ENCODE measurements at places on chromosomes 6 and 20.

GRCh38 chr20:709991-710779, 34.6 kb upstream of the SCRT2 start:
- no peak for DNase-seq

DNA sequence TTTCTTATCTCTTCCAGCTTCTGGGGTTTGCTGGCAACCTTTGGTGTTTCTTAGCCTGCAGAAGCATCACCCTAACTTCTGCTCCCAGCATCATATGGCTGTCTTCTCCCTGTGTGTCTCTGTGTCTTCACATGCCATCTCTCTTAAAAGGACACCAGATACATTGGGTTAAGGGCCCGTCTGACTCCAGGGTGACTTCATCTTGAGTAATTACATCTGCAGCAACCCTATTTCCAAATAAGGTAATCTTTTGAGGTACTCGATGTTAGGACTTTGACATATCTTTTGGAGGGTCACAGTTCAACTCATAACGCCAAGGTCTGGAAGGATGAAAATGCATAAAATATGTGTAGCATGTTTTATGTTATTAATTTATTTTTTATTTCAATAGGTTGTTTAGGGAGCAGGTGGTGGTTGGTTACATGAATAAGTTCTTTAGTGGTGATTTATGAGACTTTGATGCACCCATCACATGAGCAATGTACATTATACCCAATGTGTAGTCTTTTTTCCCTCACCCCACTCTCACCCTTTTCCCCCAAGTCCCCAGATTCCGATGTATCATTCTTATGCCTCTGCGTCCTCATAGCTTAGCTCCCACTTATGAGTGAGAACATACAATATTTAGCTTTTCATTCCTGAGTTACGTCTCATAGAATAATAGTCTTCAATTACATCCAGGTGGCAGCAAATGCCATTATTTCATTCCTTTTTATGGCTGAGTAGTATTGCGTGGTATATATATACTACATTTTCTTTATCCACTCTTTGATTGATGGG, 131.1 kb downstream of the TBXT start:
- no peak for DNase-seq

DNA sequence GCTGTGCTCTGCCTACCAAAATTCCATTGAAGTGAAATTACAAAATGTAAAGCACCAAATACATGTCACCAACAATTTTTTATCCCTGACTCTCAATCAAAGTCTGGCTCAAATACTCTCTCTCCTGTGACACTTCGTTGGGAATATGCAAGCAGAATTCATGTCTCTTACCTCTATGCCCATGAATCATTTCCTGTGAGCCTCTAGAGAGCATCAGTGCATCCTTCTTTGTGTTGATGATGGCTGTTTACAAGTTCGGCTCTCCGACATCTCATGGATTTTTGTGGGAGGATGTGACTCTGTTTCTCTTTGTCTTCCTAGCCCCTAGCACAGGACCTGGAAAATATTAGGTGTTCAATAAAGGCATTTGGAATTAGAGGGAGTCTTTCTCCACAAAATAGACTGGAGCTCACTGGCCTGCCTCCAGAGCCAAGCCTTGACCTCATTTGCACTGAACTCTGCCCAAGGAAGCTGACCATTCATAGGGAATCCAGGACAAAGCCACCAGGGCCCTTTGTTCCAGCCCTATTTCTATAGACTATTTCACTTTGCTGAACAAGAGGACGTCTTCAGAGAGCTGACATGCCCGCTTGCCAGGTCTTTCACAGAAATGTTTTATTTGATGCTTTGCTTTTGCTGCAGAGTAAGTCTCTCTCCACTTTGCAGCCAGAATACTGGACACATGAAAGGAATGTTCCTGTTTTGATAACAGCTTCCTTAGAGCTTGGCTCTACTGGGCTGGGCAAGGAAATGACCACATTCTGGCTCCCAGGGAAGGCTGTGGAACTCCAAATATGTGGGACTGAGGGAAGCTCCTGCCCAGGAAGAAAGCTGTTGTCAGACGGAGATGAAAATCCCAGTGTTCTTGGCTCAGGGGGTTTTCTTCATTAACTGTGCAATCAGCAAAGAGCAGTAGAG, 194.5 kb upstream of the CDYL start:
- no peak for DNase-seq

DNA sequence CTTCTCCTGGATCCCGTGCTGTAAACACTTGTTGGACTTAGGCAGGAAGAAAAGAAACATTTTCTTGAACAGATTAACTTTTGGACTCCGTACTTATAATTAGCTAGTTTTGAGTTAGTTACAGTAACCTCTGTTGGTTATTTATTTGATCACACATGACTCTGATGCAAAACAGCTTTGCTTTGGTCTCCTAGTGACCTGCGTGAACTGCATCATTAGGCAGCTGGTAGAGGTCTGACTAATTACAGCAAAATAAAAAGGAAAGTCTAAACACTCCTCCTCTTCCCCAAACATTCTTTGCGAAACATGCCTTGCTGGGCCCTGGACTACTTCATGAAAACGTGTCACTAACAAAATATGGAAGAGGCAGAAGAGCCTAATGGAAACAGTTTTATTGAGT, 61.1 kb upstream of the ZFP64 start:
- DNase-seq, result no peak

- DNase-seq, result no peak
Observed at GRCh38 chr6:35776364-35777215, at the start of gene CLPSL2. CLPSL2 (plus strand) TSS chr6:35776598; CDS start chr6:35776619, 21 bp downstream.

- no peak for DNase-seq
Observed at GRCh38 chr6:33929575-33930288, 125.9 kb upstream of the MLN start.

GRCh38 chr6:52331793-52332457, 30.0 kb upstream of the PAQR8 start:
- DNase-seq, result no peak

DNA sequence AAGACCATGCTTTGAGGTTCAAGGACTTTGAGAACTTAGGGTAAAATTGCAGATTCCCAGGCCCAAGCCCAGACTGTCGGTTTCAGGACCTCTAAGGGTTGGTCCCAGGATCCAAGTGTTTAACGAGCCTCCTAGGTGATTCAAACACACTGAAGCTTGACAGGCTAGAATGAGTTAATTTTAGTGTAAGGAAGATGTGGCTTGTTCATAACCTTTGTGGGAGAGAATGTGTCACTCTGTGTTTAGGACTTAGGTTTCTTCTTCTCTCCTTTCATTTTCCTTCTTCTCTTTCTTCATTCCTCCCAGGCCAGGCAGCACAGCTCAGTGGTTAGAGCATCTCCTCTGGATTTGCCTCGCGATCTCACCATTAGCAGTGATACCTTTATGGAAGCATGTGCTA, 104.8 kb upstream of the KCNG1 start:
- no peak for DNase-seq

GRCh38 chr20:347317-347639, 367 bp downstream of the NRSN2 start:
- DNase-seq, result peak; percentile 40

GRCh38 chr6:157070403-157071107, 252.8 kb downstream of the TMEM242 start:
- DNase-seq, result no peak

DNA sequence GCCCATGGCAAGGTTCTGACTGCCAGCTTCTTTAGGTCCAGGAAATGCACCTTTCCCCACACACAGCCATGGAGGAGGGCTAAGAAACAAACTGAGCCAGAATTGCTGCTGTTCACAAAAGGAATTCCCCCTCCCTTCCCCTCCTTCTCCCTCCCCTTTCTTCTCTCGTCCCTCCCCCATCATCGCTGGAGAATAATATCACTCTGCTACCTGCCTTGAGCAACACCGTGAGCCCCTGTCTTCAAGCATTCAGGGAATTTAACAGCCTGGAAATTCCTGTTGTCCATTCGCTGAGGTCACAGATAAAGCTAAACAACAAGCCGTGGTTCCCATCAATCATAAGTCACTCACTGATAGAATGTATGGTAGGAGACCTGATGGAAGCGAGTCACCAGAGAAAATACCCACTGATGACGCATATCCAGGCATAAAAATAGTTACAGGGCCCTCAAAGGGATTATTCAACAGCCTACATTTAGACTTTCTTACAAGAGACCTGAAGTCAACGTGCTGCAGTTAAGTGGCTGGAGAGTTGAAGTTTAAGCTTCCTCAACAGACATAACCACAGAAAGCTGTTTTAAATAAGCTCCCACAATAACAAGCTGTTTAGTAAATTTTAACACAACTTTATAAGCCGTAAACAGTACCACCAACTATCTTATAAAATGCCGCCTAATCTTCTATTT, 59.7 kb downstream of the HIVEP2 start:
- DNase-seq, result peak; percentile 19

- DNase-seq, result no peak
Observed at GRCh38 chr6:125363039-125363823, 61.5 kb upstream of the HDDC2 start.

DNA sequence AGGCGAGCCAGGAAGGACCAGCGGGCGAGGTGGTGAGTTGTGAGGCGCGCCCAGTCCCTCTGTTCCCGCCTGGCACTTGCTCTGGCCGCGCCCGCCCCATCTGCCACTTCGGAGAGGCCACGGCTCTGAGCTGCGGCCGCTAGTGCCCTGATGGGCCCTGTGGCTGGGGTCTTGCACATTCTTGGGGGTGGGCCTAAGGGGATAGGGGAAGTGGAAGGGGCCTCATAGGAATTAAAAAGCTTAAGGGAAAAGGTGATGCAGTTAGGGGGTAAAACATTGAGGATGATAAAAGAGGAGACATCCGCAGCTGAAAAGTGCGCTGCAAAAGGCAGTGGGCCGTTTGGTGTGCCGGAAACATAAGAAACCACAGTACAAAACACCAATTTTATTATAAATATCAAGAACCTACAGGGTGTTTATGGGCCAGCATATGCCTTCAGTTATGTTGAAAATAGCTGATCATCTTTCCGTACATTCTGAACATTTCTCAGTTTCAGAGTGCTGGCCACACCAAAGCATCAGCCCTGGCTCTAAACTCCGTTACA, 1.1 kb upstream of the PSMB8 start:
- no peak for DNase-seq

DNA sequence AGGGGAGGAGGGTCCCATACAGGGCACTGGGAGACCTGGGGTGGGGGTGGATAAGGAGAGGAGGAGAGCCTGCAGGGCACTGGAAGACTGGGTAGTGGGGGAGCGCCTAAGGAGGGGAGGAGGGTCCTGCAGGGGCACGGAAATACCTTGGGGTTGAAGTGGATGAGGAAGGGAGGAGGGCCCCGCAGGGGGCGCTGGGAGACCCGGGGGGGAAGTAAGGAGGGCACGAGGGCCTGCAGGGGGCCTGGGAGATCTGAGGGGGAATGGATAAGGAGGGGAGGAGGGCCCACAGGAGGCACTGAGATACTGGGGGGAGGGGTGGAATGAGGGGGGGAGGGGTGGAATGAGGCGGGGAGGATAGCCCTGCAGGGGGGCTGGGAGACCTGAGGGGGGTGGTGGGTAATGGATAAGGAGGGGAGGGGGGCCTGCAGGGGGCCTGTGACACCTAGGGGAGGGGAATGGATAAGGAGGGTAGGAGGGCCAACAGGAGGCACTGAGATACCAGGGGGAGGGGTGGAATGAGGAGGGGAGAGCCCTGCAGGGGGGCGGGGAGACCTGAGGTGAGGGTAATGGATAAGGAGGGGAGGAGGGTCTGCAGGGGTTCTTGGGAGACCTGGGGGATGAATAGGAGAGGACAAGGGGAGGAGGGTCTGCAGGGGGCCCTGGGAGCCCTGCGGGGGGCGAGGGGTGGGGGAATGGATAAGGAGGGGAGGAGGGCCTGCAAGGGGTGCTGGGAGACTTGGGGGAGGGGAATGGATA, 567 bp upstream of the CTCFL start:
- no peak for DNase-seq

All from GM13977 (cell line).